ENCODE measurements at places on chromosomes 5 and 9. TPM values are rescaled to one million over a fixed set of nuclear protein-coding genes. Genes with fewer than 3 reads are reported as not detected.

DNA sequence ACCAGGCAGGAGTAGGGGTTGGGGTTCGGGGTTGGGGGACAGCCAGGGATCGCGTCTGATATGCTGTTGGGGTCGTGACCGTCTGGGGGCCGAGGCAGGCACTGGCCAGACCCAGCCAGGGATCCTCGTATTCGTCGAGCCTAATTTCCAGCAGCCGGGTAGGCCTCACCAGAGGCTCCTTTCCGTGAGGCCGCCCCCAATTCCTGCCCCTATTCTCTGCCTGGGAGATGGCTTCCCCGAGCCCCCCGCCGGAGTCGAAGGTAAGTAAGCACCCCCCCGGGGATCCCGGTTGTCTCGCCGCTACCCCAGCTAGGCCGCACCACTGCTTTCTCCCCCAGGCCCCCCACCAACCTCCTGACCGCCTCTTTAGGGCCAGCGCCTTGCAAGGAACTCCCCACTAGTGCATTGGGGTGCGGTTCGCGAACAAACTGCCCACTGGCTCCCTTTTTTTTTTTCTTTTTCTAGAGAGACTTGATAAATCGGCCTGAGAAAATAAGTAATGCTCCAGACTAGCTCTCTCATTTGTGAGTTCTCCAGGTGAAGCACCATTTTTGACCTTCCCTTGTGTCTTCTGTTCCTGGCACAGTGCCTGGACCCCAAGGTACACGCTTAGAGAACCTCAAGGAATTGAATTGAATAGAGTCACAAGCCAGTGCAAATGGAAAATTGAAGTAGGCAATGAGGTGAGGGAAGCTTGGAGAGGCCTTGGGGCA is 435 bp downstream of the ZNF189 start:
- no peak for DNase-seq

Gene SLU7
- total RNA-seq, result 43.5 TPM

Gene UBQLN1
- total RNA-seq, result 112 TPM

GRCh38 chr9:137967280-137967953 is 89.8 kb downstream of the CACNA1B start:
- no peak for DNase-seq

DNA sequence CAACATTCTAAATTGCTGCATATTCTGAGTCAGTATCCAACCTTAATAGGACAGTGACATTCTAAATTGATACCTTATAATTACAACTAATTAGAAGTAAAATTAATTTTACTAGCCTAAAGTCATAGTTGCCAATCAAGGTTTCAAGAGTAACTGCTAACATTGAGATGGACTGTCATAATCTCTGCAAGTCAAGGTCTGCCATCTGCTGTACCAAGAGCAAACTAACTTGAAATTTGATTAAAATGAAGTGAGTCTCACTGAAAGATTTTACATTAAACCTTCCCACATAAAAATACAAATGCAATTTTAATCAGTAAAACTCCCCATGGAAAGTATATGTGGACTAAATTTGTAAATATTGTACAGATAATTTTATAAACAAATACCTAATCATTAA is 235.3 kb downstream of the PRDM9 start:
- DNase-seq, result no peak

Gene MCC
- total RNA-seq, result 17.0 TPM

DNA sequence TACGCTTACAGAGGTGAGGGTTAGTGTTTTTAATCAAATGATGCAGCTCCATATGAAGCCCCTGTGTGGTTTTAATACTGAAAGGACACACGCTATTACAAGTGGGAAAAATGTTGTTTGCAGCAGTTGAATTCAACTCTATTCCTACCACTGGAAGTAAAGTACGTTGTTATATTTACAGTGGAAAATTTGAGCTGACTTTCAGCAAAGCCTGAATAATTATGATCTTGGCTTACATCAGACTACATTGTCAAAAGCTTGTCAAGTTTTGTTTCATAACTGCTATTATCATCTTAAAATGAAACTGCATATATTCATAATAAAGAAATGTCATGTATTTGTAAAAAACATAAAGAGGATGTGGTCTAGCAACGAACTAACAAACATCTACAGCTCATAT is 818.5 kb downstream of the SEMA5A start:
- DNase-seq, result no peak

DNA sequence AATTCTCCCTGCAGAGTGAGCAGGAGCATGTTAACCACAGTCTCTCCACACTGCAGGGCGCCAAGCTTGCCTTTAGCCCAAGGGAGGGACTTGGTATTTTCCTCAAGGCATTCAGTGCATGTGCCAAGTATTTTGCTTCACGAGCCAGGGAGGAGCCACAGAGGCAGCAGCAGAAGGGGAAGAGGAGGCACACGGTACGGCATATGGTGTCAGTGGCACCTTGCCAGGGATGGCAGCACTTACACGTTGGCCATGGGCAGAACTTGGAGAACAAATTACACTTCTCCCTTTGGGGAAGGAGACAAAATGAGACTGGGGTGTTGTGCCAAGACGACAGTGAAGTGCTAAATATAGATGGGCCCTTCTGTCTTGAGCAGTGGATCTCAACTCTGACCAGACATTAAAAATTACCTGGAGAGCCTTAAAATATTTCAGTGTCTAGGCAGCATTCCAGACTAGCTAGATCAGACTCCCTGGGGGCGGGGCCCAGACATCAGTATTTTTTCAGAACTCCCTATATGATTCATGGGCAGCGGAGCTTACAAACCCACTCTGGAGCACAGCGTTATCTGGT is 155.8 kb downstream of the DRD1 start:
- DNase-seq, result no peak

DNA sequence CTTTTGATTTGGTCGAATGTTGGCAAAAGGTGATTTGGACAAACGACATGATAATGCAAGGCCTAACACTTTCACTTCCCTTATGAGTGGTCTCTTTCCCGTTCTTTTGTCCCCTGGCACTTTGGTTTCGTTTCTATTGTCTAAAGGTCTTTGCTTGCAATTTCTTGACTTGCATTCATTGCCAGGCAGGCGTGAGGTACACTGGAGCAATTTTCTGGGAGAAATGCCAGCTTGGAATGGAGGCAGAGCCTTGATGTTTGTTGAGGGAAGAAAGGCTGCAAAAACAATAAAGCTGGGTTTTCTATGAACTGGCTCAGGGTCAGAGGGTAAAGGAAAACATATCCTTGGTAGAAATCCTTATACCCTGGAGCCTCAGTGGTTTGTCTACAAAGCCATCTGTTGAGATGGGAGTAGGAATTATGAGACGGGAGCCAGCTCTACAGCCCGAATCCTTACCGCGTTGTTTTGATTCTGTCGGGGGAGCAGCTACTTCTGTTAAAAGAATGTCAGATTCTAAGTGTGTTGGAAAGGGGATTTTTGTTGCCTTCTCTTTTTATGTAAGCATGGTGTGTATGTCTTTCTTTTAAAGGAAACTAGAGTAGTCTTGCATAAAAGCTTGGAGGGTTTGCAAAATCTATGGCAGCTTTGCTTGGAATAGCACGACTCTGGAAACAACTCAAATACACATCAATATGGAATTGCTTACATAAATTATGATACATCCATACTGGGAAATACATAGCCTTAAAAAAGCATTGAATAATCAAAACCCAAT is 158.9 kb downstream of the RMI1 start:
- no peak for DNase-seq

DNA sequence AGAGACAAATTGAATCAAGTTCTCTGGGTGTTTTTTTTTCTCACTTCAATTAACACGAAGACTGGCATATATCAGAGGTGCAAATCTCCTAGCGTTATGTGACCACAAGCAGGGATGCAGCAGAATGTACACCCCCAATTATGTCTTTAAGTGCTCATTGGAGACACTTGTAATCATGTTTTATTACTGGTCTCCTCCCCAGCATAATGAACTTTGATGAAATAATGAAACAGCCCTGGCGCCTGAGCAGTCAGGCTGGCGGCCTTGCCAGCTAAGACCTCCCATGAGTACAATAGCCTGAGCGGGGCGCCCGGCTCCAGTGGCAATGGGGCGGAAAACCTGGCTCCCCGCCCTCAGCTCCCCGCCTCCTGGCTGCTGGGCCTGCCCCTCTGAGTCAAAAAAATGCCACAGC is 209.4 kb upstream of the MSX2 start:
- DNase-seq, result no peak

Gene DIRAS2
- not detected for total RNA-seq

DNA sequence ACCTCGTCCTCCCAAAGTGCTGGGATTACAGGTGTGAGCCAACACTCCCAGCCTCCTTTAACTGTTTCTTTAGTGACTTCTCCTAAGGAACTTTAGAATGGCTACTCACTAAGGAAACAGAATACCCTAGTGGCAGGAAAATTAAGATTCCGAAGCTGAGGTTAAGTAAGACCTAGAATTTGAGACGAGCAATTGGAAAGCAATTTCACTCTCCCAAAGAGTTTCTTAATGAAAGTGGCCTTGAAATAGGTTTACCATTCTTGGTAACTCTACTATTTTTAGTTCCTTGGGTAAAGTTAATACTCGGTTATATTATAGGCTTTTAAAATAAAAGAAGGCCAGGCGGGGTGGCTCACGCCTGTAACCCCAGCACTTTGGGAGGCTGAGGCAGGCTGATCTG is 22.9 kb upstream of the GOLPH3 start:
- DNase-seq, result no peak

Gene DNAH5
- 0.17 TPM for total RNA-seq

DNA sequence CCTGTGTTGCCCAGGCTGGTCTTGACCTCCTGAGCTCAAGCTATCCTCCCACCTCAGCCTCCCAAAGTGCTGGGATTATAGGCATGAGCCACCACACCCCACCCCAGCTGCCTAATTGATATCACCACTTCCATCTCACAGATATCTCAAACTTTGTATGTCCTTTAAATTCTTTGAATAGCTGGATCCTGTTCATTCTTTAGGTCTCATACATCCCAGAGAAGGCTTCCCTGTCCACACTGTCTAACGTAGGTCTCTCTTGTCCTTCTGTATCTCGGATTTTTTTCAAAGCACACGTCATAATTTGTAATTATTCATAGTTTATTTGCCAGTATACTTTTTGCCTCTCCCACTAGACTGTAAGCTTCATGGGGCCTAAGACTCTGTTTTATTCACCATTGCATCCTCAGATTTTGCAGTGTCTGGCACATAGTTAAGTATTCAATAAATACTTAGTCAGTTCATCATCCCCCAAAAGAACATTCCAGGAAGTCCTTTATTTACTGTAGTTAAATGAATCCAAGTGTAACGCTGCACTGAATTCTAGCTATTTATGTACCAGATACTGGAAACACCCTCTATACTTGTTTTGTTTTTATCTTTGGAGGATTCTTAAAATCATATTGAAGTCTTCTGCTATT is 10.5 kb downstream of the ARSK start:
- no peak for DNase-seq

GRCh38 chr5:167503926-167504720 is 787.3 kb upstream of the WWC1 start:
- DNase-seq, result no peak

- no peak for DNase-seq
These were observed 7.4 kb upstream of the IFNA1 start for GRCh38 chr9:21432672-21433425.

Gene LCN12
- not detected for total RNA-seq

GRCh38 chr9:137550231-137550621 is at the start of gene PNPLA7:
Gene PNPLA7 (minus strand): TSS chr9:137550402. CDS start chr9:137550197, 205 bp downstream.
- DNase-seq, result peak; percentile 95

GRCh38 chr9:89597711-89598362 is 7.0 kb upstream of the GADD45G start:
- DNase-seq, result no peak

DNA sequence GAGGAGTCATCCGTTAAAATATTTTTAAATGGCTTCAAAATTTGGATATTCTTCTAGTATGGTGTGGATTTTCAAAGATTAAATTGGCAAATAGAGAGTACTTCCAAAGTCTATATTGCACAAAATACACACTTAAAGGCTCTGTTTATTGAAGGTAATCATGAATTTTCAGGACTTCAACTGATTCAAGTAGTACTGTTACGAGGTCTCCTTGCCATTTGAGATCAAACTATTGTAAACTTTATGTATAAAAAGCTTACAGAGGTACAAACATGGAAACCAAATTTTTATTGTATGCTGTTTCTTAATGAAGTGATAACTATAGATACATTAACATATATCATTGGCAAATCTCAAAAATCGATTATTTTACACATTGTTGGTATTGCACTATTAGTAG is 2.5 kb downstream of the ERBIN start:
- DNase-seq, result no peak

Gene FOXD4L4
- not detected for total RNA-seq

DNA sequence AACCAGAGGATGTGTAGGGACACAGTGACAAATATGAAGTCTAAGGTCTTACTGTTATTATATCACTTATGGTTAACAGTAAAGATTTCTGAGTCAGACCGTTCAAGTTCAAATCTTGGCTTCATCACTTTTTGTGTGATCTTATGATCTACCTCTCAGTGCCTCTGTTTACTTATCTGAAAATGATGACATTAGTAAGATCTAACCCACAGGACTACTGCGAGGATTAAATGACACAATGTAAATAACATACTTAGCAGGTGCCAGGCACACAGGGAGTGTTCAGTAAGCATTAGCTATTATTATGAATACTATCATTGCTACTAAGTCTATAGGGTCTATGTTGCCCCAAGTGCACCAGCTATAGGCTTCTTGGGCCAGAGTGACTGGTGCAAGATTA is 2.0 kb downstream of the IRF1 start:
- no peak for DNase-seq

DNA sequence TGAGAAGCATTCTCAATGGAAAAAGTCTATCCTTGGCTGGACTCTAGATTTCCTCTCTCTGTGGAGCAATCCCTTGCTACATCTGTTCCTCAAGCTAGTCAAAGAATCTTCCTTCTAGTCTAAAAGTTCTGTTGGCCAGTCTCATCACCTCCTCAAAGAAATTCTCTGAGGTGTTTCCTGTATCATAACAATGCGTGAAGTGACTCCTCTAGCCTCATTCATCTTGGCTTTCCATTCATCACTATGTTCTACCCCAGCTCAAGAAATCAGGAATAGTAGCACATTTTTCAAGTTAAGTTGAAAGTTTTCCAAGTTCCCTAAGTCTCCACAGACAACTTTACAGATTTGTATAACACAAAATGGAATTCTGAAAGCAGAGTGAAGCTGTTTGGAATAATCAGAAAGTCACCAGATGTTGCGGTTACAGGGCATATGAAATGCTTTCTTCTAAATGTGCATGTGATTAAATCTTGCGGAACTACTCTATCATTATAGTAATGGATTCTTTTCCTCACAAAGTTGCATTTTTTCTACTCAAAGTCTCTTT is 176.6 kb upstream of the FREM1 start:
- DNase-seq, result no peak

DNA sequence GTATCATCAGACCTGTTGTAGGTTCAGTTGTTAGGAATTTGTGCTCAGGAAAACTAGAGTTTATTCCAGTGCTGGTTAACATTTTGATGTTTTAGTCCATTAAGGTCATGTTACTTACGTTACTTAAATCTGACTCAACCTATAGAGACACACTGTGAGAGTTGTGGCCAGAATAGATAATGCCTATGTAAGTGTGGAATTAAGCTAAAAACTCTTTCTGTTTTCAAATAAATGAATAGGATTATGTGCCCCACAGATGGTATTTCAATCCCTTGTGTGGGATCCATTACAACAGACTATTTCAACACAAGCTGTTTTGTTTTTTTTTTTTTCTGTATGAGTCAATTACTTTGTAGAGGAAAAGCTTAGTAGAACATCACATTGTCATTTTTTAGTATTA is 68.1 kb downstream of the MEGF10 start:
- DNase-seq, result no peak
